ENCODE measurements at places on chromosomes 3 and 15. TPM values are rescaled to one million over a fixed set of nuclear protein-coding genes. Genes with fewer than 3 reads are reported as not detected.

Gene CYFIP1
- 61.4 TPM for total RNA-seq

DNA sequence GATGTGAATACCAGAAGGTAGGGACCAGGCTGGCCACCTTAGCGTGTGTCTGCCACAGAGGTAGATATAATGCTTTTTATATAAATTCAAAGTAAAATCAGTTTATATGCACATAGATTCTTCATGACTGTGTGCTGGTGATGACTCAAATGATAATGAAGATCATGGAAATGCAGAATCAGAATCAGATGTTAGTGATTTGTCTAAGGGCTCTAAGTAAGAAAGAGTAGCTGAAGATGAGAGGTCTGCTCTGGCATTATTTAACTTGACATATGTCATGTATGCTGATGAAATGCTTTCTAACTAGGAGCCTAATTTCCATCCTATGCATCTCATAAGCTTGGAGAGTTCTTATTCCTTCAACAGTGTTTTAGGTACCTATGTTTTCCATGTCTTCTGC lies 50.3 kb upstream of the DPH6 start:
- DNase-seq = no peak

Gene EXD1
- under 0.01 TPM for total RNA-seq

DNA sequence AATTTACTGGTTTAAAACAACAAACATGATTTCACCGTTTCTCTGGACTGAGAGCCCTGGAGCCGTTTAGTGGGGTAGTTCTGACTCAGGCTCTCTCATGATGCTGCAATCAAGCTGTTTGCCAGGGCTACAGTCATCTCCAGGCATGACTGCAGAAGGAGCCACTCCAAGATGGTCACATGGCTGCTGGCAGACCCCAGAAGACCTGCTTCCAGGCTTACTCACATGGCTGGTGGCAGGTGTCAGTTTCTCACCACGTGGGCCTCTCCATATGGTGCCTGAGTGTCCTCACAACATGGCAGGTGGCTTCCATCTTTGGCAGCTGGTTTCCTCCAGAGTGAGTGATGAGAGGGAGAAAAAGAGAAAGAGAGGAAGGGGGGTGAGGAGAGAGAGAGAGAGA lies 378.3 kb upstream of the RGMA start:
- peak; percentile 95 for DNase-seq

DNA sequence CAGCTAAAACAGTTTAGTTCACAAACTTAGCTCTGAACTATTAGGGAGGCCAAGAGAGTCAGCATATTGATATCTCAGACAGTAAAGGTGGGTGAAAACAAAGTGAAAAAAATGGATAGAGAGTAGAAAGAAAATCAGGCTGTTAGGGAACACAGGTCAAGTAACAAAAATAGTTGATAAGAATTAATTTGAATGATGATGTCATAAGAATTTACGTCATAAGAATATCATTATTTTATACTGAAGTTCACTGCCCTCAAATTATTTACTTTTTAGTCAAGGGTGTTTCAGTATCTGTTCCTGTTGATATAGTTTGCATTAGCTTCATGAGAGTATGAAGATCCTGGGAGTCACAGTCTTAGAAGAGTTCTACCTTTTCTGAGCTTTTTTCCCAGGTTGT lies 1134.6 kb downstream of the SI start:
- no peak for DNase-seq

DNA sequence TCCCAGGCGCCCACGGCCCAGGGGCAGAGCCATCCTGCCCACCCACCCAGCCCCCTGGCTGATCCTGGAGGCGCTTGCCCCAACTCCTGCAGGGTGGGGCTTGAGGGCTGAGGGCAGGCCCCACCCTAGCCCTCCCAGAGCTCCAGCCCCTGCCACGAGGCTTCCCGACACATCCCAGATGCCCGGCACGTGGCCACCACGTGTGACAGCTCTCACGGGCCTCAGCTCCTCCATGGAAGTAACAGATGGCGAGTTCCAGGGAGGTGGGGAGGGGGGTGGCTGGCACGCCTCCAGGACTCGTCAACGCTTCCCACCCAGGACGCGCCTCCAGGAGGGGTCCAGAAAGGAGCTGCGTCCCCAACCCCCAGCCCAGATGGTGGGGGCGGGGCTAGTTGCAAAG lies 29.1 kb downstream of the PLXND1 start:
- no peak for DNase-seq

GRCh38 chr3:12266038-12266437 lies 22.8 kb upstream of the PPARG start:
- DNase-seq = no peak

GRCh38 chr3:123025642-123026521 lies 1.7 kb downstream of the SEMA5B start:
- no peak for DNase-seq

- DNase-seq = no peak
Observed at GRCh38 chr15:70083946-70084345, 13.8 kb downstream of the TLE3 start.

Gene SLC35G2
- total RNA-seq = 2.1 TPM

DNA sequence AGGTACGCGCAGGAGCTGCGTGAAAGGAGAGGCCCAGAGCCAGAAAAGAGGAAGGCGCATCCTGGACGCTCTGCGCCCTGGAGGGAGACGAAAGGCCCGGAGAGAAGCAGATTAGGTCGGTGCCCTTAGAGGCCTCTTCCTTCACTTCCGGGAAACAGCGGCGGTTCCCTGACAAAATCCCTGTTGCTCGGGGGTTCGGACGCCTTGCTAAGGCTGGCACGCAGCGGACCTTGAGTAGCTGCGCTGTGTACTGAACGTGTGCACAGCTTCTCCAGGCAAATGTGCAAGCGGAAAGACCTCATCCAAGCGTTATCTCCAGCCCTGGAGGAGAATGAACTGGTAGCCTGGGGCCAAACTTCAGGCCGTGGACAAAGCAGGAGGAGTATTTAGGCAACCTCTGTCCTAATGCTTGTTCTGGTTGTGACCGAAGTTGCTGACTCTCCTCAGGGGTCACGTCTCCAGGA lies 3.0 kb upstream of the SOX14 start:
- no peak for DNase-seq

GRCh38 chr3:5013021-5013906 lies 34.0 kb downstream of the BHLHE40 start:
- peak; percentile 81 for DNase-seq

- DNase-seq = peak; percentile 93
Observed at GRCh38 chr15:31442699-31443111, 116.1 kb downstream of the KLF13 start.

DNA sequence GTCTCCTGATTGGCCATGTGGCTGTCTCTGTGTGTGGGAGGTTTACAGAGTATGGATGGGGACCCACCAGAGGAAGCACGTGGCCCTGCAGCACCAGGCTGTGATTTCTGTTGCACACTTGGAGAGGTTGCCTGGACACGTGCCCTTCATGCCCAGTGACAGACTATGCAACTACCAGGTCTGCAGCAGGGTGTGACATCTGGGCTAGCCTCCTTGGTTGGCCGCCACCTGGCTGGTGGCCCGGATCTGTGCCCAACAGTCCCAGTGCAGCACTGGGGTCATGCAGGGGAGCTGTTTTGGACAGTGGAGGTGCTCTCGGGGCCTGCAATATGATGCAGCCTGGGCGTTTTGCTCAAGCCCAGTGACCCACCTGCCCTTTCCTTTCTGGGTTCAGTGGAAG lies 212.5 kb downstream of the UBE3A start:
- no peak for DNase-seq

DNA sequence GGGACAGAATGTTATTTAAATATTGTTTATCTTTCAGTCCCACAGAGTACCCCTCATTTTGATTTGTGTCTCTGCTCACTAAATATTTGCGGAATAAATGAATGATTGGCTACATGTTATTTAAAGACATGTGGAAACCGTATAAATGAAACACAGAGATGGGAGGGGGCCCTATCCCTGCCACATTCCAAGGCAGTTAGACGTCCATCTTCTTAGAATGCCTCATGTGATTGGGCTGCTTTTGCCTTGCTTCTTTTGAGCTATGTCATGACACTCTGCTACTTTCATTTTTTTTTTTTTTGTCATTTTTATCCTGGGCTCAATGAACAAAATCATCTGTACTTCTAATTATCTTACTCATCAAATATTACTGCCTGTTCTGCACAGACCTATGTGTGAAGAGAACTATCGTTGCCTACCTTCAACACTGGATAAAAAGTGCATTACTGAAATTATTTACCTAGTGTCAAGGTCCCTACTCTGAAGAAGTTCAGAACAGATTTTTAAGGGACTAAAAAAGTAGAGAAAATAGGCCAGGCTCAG lies 83.9 kb upstream of the FAM98B start:
- DNase-seq = no peak

Gene CPN2
- total RNA-seq = not detected

- peak; percentile 15 for DNase-seq
Observed at GRCh38 chr15:31049682-31050615, 51.6 kb downstream of the TRPM1 start.

- DNase-seq = no peak
Observed at GRCh38 chr3:159886050-159886449, 102.6 kb upstream of the IL12A start.

All from bronchial epithelial cell (primary cell).